ENCODE measurements at places on chromosomes 13 and 19.

DNA sequence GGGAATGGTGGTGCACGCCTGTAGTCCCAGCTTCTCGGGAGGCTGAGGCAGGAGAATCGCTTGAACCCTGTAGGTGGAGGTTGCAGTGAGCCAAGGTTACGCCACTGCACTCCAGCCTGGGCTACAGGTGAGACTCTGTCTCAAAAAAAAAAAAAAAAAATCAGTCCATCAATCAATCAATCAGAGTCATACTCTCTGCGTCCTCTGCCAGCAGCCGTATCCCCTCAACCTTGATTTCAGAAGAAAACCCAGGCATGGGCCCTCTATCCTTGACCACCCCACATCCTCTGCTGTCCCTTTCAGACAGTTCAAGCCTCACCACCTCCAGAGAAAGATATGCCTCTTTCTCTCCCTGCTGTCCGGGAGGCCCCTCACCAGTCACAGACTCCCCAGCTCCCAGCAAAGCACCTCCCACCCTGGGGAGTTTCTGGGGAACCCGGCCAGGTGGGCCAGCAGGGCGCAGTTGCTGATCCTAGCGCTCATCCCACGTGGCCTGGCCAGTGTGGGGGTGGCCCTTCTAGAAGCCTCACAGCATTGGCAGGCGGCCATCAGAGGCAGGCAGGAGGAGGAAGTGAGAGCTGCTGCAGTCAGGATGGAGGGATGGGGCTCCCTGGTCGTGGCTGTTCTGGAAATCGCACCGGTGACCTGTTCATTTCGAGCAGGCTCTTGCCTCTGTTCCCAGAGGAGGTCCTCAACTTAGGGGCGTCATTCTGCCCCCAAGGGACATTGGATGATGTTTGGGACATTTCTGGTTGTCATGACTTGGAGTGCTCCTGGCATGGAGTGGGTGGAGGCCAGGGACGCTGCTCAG lies 10.2 kb upstream of the JSRP1 start:
- no peak for DNase-seq

GRCh38 chr19:13033244-13033643 lies 38.0 kb downstream of the NFIX start:
- no peak for DNase-seq

- DNase-seq: no peak
Observed at GRCh38 chr19:30656520-30657100, 284.4 kb downstream of the ZNF536 start.

DNA sequence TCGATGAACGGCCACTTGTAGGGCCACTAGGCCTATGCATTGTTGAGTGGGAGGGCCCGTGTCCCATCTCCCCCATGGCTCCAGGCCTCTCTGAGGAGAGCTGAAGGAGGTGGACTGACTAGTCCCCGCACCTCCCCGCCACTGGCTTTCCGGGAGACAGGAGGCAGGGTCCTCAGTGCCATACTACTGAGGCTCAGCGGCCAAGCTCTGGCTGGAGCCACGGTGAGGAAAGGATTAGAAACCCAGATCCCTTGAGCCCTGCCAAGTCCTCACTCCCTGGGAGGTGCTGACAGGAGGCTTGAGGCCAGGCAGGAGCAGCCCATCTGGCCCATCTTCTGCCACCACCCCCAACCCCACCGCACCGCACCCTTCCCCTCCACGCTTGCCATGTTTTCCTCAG lies 29.0 kb downstream of the CCDC8 start:
- DNase-seq: no peak

DNA sequence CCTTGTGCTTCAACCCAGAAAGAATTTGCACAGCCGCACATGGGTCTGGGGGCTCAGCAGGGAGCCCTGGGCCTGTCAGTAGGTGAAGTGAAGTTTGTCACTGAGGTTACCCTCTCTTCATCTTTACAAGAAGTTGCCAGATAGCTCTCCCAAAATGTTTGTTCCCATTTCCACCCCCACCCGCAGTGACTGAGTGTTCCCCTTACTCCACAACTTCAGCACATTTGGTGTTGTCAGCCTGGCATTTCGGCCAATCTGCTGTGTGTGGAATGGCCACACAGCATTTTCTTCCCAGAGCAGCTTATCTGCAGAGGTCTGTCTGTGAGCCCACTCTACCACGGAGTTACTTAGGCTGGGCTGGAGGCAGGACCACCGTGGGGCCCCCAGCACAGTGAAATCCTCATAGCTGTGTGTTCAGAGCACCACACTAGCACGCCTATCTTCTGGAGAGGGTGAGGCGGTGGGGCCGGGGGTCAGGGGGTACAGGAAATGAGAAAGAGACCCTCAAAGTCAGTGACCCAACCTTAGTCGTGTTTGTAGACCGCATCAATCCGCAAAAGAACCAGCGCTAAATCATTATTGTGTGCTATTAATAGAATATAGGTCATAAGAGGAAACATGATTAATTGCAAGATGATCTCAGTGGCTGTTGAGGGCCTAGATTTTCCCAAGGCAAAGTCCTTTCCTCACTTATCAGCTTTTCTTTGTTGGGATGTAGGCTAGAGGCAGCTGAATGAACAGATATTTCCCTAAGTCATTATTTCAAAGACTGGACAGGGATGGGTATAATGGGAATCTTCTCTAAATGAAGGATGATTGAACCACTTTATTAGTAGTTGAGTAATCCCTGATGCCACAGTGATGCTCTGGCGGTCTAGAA lies 116.0 kb downstream of the SIPA1L3 start:
- DNase-seq: no peak
